ENCODE measurements at places on chromosomes 4 and X.
A peak's percentile ranks its signal among the peaks of the same experiment; 100 is the strongest.

- no peak for DNase-seq
Measured at GRCh38 chr4:30559481-30559880, 160.7 kb upstream of the PCDH7 start.

GRCh38 chrX:148960060-148960459, 459.6 kb downstream of the AFF2 start:
- DNase-seq, result no peak

DNA sequence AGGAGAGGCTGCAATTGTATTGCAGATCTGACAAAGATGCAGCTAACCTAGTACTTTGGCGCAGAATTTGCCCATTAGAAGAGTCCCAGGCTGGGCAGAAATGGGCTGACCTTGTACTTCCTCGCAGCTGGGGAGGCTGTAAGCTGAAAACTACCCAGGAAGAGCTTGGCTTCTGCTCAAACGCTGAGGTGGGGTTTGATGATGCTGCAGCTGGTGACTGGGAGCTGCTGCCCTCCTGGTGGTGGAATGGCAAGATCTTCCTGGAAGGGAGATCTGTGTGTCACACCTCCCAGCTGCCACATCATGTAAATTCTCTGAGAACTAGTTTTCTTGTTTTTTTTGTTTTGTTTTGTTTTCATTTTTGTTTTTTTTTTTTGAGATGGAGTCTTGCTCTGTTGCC, 17.4 kb downstream of the CCNG2 start:
- no peak for DNase-seq

DNA sequence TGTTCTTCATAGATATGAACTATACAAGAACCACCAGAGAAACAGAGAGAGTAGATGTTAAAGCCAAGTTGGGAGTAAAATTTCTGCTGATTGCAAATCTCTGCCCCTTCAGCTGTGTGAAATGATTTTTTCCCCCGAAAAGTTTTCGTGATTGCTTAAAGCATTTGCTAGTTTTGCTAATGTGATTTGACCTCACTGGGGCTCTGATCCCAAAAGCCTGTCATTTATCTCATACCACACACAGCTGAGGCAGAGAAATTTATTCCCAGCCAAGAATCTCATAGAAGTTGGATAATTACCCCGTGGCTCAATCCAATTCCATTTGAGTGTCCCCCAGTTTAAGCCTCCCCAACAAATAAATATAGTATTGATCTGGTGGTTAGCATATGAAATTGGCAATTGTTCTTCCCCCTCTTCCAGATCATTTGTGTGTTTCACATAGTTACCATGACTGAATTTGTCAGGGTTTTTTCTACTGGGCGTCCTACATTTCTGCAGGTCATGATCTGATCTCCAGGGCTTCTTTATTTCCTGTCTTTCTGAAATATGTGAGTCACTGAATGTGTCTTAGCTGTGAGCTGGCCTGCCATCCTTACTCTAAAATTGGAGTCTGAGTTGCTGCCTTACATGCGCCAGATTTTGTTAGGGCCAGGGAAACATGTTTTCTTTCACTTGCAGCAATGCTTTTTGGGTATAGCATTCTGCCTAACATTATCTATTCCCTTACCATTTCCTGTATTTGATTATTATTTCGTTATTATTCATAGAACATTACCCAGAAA, 167.5 kb upstream of the FRMPD4 start:
- DNase-seq, result no peak

DNA sequence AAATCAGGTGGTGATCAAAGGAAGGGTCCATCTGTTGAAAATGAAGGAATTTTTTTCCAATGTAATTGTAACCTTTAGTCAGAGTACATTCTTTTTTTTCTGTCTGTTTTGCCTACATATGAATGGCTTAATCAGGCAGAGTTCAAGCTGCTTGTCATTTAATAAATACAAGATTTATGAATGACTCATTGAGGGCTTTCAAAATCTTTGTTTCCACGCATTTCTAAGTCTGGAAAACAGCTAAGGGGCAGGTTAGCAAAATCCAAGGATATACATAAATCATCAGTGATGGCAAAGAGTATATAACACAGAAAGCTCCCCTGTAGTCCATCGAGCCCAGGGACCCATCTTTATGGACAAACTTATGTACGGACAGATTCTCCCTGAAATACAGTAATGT, 1.8 kb downstream of the CA5B start:
- DNase-seq, result no peak

- DNase-seq, result no peak
Measured at GRCh38 chr4:8701126-8702019, 108.8 kb downstream of the CPZ start.

DNA sequence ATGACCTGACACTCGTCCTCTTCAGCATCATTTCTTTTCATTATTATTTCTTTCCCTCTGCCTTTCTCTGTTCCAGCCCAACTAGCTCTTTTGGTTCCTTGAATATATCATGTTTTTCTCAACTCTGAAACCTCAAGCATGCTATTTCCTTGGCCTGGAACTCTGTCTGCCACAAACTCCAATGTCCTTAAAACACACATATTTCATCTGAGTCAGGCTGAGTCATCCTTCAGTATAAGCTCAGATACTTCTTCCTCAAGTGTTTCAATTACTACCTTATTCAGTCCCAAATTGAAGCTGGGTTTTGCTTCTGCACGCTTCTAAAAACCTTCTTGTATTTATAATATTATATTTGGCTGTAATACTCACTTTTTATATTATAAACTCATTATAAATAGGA, 424.2 kb downstream of the PDGFC start:
- no peak for DNase-seq

- no peak for DNase-seq
Measured at GRCh38 chr4:140004922-140005627, 148.9 kb downstream of the MAML3 start.

- DNase-seq, result no peak
Measured at GRCh38 chr4:123017636-123018395, 95.4 kb upstream of the NUDT6 start.

GRCh38 chrX:108285356-108285755, 152.9 kb downstream of the COL4A6 start:
- no peak for DNase-seq

DNA sequence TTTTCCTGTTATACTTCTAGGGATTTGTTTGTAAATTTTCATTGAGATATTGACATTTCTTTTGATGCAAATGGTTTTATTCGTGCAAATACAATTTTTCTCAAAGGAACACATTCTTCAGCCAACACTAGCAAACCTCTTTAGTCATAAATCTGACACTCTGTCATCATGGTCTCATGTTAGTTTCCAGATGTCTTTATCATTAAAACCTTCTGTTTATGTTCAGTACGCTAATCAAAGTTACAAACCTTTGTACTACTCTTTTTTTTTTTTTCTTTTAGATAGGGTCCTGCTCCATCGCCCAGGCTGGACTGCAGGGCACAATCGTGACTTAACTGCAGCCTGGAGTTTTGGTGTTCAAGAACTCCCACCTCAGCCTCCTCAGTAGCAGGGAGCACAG, 7.1 kb downstream of the SLC25A31 start:
- no peak for DNase-seq

- DNase-seq, result no peak
Measured at GRCh38 chr4:160414496-160414895, 1311.6 kb downstream of the RAPGEF2 start.

- no peak for DNase-seq
Measured at GRCh38 chr4:140004549-140004895, 149.5 kb downstream of the MAML3 start.

DNA sequence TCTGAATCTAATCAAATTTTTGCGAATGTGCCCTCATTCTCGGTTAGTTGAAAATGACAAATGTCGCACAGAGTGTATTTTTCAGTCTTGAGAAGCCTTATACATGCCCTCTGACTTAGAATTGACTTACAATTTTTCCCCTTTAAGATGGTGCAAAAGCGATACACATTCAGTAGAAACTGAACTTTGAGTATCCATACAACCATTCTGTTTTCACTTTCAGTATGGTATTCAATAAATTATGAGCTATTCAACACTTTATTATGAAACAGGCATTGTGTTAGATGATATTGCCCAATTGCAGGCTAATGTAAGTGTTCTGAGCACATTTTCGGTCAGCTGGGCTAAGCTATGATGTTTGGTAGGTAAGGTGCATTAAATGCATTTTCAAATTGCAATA, 43.4 kb downstream of the SLC9A7 start:
- no peak for DNase-seq

DNA sequence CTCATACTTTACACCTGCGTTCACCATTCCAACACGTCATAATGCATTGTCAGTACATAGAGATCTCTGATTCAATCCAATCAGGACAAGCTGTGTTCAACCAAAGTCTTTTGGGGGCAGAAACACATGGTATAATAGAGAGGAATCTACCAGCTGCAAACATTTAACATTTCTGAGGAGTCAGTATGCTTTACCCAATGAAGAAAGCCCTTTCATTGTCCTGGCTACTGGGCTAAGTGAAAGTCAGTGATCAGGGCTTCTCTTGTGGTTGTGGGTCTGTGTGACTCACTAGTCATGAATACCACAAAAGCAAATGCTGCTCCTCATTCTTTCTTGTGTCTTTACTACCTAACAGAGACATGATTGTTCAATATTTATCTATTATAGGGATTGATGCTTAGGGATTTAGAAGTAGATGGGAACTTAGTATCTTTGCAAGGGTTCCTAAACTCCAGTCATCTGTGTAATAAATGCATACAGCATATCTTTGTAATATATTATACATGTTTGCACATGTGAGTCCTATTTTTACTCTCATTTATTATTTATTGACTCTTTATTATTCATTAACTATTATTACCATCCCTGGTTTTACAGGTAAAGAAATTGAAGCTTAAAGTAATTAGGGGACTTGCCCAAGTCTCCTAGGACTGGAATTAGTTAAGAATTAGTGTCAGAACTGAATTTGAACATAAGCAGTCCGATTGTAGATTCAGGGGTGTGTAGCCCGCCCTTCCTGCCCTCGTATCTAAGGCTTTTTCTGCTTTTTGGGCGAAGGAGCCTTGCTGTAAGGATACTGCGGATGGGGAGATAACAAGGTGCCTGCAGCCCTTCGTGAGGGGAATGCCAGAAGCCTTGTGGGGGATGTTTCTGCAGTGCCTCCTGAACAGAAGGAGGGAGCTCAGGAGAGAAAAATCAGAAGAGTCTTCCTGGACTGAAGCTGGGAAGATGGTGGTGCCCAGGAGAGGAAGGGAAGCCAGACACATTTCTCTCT, 353.1 kb upstream of the BOD1L1 start:
- DNase-seq, result no peak

DNA sequence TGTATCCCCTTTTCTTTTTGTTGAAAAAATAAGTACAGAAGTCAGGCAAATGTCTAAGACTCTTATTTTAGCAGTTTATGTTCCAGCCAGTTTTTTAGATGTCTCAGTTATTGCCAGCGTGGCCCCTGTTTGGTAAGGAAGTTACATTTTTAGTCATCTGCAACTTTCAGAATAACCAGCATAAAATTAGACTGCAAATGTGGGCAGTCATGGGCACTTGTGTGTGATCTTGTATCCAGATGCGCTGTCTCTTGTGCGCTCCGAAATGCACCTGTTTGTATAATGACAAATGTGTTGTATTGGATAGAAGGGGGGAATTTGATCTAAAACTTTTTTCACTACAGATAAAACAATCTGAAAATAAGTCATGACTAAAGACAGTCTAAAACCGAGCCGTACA, 44.3 kb upstream of the CLCN4 start:
- DNase-seq, result no peak

GRCh38 chrX:32170481-32170880, 1040.9 kb downstream of the DMD start:
- DNase-seq, result no peak

DNA sequence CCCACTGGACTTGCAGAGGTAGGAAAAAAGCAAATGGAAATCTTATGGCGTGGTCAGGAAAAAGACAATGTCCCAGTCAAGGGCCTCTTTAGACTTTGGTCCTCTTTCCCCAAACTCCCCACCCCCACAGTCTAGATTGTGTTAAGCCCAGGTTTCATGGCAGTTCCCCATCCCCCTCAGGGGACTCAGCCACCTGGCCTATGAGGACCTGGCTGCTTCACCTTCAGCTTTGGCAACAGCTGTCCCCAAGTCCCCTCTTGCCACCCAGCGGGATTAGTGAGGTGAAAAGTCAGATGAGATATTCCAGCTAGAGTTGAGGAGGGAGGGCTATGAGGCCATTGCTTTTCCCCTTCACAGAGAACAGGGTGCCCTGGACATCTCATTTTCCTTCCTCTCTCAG, 457 bp downstream of the RIPPLY1 start:
- DNase-seq, result no peak

DNA sequence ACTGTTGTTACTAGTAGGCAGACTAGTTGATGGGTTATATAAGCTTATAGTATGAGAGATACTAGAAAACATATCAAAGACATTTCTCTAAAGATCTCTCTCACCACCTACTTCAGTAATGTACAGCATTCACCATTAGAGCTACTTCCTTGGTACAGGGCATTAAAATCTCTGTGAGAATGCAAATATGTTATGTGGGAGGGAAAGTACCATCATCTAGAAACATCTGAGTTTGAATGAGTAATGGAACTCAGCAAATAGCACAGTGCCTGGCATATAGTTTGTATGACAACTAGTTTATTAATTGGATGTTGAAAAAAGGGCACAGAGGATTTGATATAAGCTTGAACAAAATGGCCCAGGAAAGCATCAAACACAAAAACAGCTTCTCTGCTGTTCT, 211.1 kb downstream of the GLUD2 start:
- DNase-seq, result no peak

GRCh38 chrX:50700921-50701320, 113.1 kb downstream of the SHROOM4 start:
- no peak for DNase-seq

GRCh38 chr4:27048429-27049238, 188.0 kb downstream of the STIM2 start:
- no peak for DNase-seq

GRCh38 chrX:106999002-106999975, 723 bp downstream of the MORC4 start:
- peak; percentile 21 for DNase-seq

DNA sequence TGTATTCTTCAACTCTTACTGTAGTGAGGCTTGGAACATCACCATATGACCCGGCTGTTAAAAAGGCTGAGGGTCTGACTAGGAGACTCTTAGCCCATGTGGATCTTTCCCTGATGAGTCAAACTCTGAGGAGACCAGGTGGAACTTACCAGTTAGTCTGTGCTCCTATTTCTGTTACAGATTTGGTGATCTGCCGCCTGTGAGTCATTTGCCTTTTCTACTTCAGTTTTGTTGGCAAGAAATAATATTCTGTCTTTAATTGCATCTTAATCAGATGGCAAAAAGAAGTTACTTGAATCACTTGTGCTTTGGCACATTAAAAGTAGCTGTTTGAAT, 48.4 kb downstream of the MTM1 start:
- no peak for DNase-seq

- no peak for DNase-seq
Measured at GRCh38 chrX:145817331-145818185, at the start of gene SLITRK2. SLITRK2 (plus strand) TSS chrX:145817829; CDS start chrX:145822426, 4,597 bp downstream.

GRCh38 chr4:144384408-144384807, 243.9 kb upstream of the GYPA start:
- DNase-seq, result no peak

GRCh38 chr4:148312956-148313490, 129.2 kb downstream of the NR3C2 start:
- DNase-seq, result no peak

DNA sequence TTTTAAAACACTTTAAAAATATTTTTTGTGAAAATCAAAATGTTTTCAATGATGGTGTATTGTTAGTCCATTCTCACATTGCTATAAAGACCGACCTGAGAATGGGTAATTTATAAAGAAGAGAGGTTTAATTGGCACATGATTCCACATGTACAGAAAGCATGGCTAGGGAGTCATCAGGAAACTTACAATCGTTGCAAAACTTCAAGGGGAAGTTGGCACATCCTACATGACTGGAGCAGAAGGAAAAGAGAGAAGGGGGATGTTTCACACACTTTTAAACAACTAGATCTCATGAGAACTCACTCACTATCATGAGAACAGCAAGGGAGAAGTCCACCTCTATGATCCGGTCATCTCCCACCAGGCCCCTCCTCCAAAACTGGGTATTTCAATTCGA, 110.7 kb downstream of the TMEM47 start:
- no peak for DNase-seq

Measured in stimulated activated naive CD8-positive, alpha-beta T cell treated with anti-CD3 and anti-CD28 coated beads, Interleukin-15, amount 100 ng/mL, for 72 hours (primary cell).